Right lobe of liver (tissue), 6 donors: ENCODE measurements at places on chromosomes 1 and 21. TPM values are rescaled to one million over a fixed set of nuclear protein-coding genes. Genes with fewer than 3 reads are reported as not detected.

SLC25A34 gene
- total RNA-seq = 3.5 TPM

STMN1 gene
- total RNA-seq = 7.6 TPM

KCNJ15 gene
- 1.7 TPM for total RNA-seq

DNA sequence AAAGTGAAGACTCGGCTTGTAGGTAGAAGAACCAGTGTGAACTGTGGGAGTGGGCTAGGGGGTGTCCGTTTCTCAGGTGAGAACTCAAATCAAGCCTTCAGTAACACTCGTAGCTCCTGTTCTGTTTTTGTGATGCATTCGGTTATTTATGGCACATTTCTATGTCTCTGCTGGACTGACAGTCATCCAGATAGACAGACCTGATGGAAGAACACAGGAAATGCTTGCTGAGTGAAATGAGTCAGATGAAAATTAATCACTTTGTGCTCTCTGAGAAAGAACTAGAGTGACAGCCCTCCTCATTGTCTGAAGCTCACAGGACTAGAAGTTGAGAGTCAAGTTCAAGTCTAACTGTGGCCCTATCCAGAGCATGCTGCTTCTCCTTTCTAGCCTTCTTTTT is 360.1 kb upstream of the PLXNA2 start:
- H3K4me1 ChIP-seq = no peaks in the 10 kb centered on the region
- H3K27me3 ChIP-seq = no peaks in the 10 kb centered on the region
- no peak overlapping the region for H3K27ac ChIP-seq
- DNase-seq = no peak
- H3K36me3 ChIP-seq = no peaks in the 10 kb centered on the region

DNA sequence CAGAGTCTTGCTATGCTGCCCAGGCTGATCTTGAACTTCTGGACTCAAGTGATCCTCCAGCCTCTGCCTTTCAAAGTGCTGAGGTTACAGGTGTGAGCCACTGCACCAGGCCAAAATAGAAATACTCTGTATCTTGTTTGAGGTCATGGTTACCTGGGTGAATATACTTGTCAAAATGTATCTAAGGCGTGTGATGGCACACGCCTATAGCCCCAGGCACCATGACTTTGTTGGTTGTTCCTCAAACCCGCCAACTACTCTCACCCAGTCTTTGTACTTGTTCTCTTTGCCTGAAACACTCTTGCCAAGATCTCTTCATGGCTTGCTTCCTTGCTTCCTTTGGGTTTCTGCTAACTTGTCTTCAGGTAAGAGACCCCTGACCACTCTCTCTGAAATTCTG is 38.0 kb upstream of the RGS5 start:
- no peaks in the 10 kb centered on the region for H3K4me1 ChIP-seq
- no peak overlapping the region for H3K27ac ChIP-seq
- H3K36me3 ChIP-seq = no peaks in the 10 kb centered on the region

IGSF21 gene
- 0.34 TPM for total RNA-seq

DNA sequence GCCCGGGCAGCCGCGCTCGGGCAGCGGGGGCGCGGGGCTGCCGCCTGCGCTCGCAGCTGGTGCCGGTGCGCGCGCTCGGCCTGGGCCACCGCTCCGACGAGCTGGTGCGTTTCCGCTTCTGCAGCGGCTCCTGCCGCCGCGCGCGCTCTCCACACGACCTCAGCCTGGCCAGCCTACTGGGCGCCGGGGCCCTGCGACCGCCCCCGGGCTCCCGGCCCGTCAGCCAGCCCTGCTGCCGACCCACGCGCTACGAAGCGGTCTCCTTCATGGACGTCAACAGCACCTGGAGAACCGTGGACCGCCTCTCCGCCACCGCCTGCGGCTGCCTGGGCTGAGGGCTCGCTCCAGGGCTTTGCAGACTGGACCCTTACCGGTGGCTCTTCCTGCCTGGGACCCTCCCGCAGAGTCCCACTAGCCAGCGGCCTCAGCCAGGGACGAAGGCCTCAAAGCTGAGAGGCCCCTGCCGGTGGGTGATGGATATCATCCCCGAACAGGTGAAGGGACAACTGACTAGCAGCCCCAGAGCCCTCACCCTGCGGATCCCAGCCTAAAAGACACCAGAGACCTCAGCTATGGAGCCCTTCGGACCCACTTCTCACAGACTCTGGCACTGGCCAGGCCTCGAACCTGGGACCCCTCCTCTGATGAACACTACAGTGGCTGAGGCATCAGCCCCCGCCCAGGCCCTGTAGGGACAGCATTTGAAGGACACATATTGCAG is 3.0 kb downstream of the ARTN start:
- H3K27me3 ChIP-seq = no peaks in the 10 kb centered on the region
- no peak overlapping the region for H3K27ac ChIP-seq
- H3K4me1 ChIP-seq = no peaks in the 10 kb centered on the region
- H3K4me3 ChIP-seq = peak overlapping the region; percentile 20

DNA sequence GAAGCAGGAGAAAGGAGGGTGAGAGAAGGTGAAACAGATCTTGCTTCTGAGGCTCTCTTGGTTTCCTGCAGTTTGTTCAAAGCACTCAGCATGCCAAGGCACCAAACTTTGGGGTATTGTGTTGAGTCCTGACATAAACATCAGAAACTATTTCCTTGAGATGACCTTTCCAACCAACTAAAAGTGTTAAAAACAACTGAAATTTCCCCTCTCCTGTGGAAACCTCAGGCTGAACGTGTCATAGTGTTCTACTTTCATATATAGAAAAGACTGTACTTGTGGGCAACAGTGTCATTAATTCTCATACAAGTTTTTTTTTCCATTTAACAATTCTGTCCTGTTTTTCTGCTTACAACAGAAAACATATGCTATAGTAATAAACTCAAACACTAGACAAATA is 6.3 kb upstream of the LYST start:
- no peak overlapping the region for H3K27ac ChIP-seq
- no peaks in the 10 kb centered on the region for H3K4me1 ChIP-seq
- H3K36me3 ChIP-seq = no peaks in the 10 kb centered on the region
- no peak overlapping the region for H3K4me3 ChIP-seq
- H3K27me3 ChIP-seq = no peaks in the 10 kb centered on the region

DNA sequence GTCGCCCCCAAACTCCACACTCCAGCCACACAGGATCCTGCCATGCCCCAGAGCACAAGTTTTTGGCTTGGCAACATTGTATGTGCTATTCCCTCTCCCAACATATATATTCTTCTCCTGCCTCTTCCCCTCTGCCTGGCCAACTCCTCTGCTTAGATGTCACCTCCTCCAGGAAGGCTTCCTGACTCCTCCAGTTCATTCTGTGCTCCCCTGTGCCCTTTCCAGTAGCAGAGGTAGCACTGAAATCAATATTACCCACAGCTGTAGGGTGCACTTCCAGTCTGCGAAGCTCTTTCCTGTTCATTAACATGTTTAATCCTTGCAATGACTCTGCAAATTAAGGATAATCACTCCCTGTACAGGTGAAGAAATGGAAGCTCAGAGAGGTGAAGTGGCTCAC is 21.2 kb downstream of the ALDH4A1 start:
- H3K27ac ChIP-seq = no peak overlapping the region
- H3K27me3 ChIP-seq = no peaks in the 10 kb centered on the region
- H3K4me3 ChIP-seq = no peak overlapping the region
- H3K4me1 ChIP-seq = no peaks in the 10 kb centered on the region

SPRR1A gene
- not detected for total RNA-seq

DNA sequence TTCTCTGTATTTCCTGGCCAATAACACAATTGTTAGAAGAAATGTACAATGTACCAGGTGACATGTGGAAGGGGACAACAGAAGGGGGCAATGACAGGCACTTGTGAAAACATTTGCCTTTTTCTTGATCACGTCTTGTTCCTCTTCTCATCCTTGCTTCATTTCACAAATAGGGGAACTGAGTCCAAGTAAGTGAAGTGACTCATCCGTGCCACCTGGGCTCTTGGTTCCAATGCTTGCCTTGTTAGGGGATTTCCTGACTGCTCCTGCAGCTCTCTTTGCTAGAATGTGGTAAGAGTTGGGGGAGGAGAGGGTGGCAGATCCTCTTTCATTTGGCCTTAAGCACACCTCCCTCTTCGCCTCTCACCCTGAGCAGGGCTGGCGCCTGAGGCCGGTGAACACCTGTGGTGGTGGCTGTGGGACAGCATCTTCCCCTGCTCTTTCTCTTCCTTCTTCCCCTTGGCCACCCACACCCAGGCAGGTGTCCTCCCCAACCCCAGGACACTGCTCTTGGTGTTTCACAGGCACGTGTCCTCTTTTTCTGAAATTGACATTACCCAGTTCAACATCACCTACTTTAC is 2.2 kb upstream of the RHEX start:
- H3K36me3 ChIP-seq = no peaks in the 10 kb centered on the region
- H3K4me1 ChIP-seq = no peaks in the 10 kb centered on the region
- no peaks in the 10 kb centered on the region for H3K27me3 ChIP-seq
- no peak for DNase-seq

C1QC gene
- total RNA-seq = 305 TPM

DNA sequence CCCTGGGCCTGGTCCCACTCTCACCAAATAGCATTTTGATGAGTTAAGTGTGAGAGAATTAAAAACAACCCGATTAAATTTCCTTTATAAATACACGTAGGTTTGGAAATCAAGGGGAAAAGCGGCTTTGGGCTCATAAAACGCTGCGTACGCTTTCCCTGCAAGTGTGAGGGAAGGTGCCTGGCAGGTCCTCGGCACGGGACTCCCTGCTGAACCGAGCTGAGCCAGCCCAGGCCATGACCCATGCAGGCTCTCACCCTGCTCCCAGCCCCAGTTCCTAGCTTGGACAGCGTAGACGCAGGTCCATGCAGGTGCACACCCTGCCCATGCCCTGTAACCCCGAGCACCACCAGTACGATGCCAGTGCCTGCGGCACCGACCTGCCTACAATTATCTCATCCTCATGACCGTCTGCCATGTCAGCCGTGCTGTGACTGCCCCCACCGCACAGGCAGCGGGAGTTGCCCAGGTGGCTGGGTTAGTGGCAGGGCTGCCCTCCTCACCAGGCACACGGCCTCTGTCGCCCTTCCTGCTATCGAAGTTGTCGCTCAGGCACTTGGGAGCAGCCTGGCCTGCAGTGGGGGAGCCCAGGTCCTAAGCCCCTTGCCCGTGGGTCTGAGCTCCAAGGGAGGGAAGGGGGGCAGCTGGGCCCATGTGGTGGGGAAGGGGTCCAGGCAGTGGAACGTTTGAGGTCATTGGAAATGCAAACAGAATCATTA is 41.0 kb upstream of the ACTRT2 start:
- no peaks in the 10 kb centered on the region for H3K27me3 ChIP-seq
- no peaks in the 10 kb centered on the region for H3K36me3 ChIP-seq
- no peaks in the 10 kb centered on the region for H3K4me1 ChIP-seq

DNA sequence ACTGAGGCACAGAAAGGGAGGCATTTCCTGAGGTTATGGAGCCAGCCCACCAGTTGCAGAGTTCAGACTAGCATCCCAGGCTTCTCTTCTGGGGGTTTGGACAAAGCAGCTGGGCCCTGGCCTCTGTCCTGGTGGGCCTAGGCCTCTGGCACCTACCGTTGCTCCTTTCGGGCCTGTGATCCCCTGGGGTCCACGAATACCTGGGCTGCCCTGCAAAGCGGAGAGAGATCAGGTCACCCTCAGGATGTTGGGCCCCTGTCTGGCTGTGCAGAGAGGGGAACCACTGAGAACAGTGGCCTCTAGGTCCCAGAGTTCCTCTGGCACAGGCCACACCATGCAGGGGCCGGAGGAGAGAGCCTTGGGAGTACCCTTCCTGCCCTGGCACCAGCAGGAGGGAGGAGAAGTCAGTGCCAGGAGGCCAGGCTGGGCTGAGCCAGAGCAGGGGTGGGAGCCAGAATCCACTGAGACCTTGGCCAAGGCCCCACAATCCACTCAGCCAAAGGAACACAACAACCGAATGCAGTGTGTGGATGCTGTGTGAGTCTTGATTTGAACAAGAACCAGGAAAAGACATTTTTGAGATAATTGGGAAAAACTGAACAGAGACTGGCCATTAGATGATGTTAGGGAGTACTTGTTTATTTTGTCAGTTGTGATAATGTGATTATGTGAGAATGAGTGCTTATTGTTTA is 8.9 kb downstream of the COL9A2 start:
- H3K4me3 ChIP-seq = no peak overlapping the region
- H3K27me3 ChIP-seq = no peaks in the 10 kb centered on the region
- DNase-seq = no peak
- no peaks in the 10 kb centered on the region for H3K36me3 ChIP-seq
- no peak overlapping the region for H3K27ac ChIP-seq

- H3K27me3 ChIP-seq = no peaks in the 10 kb centered on the region
- H3K36me3 ChIP-seq = no peaks in the 10 kb centered on the region
- H3K4me1 ChIP-seq = no peaks in the 10 kb centered on the region
- DNase-seq = no peak
- no peak overlapping the region for H3K4me3 ChIP-seq
- no peak overlapping the region for H3K27ac ChIP-seq
Observed at GRCh38 chr21:15293240-15293639, 228.4 kb upstream of the NRIP1 start.

- no peak within 1 kb of the TSS for H3K4me3 ChIP-seq
- H3K27me3 ChIP-seq = no peaks in the 10 kb centered on the region
- H3K27ac ChIP-seq = no peak within 1 kb of the TSS
Observed at GRCh38 chr1:114695430-114696058, at the start of gene AMPD1. AMPD1 (minus strand) TSS chr1:114695546; CDS start chr1:114695471, 75 bp downstream.

DNA sequence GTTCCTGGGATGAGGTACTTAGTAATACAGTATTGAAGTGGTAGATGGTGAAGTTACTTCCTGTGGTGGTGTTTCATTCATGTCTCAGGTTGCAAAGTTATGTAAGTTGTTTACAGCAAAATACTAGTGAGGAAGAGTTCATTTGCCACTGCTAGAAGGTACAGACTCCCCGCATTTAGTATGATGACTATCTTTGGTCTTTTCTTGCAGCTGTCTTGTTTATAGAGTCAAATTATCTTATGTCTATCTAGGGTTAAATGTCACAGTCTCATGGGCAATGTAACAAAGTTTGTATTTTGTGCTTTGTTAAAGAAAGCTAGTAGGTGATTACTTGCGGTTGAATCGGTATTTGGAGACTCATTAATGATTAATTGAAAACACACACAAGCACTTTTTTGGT is 50.2 kb downstream of the LRRC8D start:
- no peak for DNase-seq
- peaks cover 9% of the 10 kb centered on the region for H3K36me3 ChIP-seq
- no peaks in the 10 kb centered on the region for H3K27me3 ChIP-seq
- H3K27ac ChIP-seq = peak overlapping the region; percentile 69
- H3K4me3 ChIP-seq = no peak overlapping the region
- H3K4me1 ChIP-seq = no peaks in the 10 kb centered on the region

DNA sequence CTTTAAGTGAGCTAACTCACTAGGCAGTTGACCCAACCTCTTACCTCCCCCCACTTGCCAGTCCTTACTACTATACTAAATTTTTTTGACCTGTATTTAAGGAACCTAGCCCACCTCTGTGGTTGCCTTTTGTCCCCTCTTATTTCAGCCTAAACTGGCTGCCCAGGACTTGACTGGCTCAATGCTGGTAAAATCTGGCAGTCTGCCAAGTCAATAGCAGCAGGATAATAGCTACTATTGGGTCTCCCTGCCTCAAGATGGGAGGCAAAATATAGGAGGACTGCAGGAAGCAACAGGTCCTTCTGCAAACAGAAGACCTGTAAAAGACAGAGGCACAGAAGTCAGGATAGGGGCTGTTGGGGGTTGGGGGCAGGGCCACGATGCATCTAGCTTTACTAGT is 144.2 kb upstream of the POGK start:
- no peak for DNase-seq
- no peak overlapping the region for H3K4me3 ChIP-seq
- H3K4me1 ChIP-seq = no peaks in the 10 kb centered on the region
- H3K27me3 ChIP-seq = no peaks in the 10 kb centered on the region

FAM131C gene
- not detected for total RNA-seq

TPTE gene
- not detected for total RNA-seq

- no peaks in the 10 kb centered on the region for H3K36me3 ChIP-seq
- no peak overlapping the region for H3K27ac ChIP-seq
- no peaks in the 10 kb centered on the region for H3K27me3 ChIP-seq
- no peak for DNase-seq
- H3K4me3 ChIP-seq = no peak overlapping the region
Observed at GRCh38 chr1:238329671-238330070, 438.9 kb upstream of the ZP4 start.

- no peaks in the 10 kb centered on the region for H3K4me1 ChIP-seq
- DNase-seq = no peak
- H3K36me3 ChIP-seq = no peaks in the 10 kb centered on the region
- no peak overlapping the region for H3K4me3 ChIP-seq
- H3K27me3 ChIP-seq = no peaks in the 10 kb centered on the region
Observed at GRCh38 chr21:27423038-27423437, 456.1 kb upstream of the ADAMTS5 start.
